Suppressor macrophage treated with lipopolysaccharide for 1 hour (primary cell): ENCODE measurements at places on chromosomes 7 and 10.
A peak's percentile ranks its signal among the peaks of the same experiment; 100 is the strongest.

DNA sequence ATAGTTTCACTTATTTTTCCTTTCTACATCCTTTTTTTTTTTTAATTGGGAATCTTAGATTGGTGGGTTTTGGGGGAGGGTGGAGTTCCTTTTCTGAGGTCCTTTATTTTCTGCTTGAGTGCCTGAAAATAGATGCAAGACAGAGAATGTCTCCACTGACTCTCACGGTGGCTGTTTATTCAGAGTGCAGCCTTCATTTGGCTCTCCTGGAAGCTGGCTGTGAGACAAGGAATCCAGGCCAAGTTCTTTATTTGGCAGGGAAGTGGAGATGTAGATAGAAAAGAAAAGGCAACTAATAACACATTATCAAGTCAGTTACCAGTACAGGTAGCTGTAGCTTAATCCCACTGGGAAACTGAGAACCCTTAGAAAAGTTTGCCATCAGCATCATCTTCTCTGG lies 118.6 kb downstream of the CNTNAP2 start:
- DNase-seq: no peak

DNA sequence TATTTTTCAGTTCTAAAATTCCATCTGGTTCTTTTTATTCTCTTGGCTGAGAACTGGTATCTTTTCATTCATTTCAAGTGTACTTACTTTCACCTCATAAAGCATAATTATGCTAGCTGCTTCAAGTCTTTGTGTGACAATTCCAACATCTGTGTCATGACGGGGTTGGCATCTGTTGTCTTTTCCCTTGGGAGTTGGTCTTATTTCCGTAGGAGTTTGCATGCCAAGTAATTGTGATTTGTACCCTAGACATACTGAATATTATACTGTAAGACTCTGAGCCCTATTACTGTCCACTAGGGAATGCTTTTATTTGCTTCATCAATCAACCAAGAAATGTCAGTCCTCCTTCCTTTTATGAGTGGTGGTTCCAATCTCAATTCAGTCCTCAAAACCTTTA lies 24.6 kb upstream of the HUS1 start:
- no peak for DNase-seq

DNA sequence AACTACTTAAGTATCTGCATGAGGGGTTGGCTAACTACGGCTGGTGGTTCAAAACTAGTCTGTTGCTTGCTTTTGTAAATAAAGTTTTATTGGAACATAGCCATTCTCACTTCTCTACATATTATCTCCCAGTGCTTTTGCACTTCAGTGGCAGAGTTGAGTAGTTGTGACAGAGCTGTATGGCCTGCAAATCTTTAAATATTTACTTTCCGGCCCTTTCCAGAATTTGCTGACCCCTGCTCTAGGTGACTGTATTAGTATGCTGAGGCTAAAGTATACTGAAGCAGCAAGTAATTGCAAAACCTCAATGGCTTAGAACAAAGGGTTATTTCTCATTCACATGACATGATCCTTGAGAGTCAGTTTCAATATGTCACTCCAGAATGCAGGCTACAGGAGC lies 78.3 kb downstream of the OTUD1 start:
- DNase-seq: peak; percentile 34

DNA sequence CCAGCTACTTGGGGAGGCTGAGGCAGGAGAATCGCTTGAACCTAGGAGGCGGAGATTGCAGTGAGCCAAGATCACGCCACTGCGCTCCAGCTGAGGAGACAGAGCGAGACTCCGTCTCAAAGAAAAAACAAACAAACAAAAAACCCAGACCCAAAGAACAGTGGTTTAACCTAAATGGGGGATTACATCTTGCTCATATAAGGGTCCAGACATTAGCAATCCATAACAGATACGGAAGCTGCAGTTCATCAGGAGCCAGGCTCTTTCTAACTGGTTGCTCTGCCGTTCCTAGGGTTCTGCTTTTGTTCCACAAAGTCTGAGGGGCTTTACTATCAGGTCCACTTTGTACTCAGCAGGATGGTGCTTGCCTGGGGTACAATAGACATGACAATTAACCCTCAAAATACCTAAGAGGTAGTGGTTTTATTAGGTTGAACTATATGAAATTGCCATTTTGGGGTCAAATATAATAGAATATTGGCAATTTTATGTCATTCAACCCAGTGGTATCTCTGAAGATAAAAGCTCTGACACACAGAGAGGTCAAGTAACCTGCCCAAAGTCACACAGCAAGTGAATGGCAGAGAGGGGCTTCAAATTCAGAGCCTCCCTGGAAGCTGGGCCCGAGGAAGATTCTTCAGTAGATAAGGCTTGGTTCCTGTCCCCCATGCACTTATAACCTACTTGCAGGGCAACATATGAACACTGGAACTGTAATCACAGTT lies 21.3 kb downstream of the NYAP1 start:
- DNase-seq: no peak

GRCh38 chr7:77538281-77539212 lies 1.5 kb downstream of the PTPN12 start:
- peak; percentile 94 for DNase-seq

DNA sequence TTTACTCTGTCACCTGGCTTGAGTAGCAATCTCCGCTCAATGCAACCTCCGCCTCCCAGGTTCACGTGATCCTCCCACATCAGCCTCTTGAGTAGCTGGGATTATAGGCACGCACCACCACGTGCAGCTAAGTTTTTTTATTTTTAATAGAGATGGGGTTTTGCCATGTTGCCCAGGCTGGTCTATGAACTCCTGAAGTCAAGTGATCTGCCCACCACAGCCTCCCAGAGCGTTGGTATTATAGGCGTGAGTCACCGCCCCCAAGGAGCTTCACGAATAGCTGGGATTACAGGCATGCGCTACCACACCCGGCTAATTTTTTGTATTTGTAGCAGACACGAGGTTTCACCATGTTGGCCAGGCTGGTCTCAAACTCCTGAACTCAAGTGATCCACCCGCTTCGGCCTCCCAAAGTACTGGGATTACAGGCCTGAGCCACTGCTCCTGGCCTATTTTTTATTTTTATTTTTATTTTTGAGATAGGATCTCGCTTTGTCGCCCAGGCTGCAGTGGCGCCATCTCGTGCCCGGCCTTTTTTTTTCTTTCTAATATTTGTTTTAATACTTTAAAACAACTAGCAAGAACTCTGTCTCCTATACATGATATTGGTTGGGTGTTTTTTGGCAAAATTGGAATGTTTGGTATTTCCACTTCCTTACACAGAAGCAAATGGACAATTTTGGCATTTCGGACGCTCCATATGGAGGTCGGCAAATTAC lies 1.1 kb downstream of the EFCAB10 start:
- DNase-seq: no peak

- DNase-seq: no peak
Measured at GRCh38 chr7:48067475-48067874, 21.6 kb upstream of the UPP1 start.

DNA sequence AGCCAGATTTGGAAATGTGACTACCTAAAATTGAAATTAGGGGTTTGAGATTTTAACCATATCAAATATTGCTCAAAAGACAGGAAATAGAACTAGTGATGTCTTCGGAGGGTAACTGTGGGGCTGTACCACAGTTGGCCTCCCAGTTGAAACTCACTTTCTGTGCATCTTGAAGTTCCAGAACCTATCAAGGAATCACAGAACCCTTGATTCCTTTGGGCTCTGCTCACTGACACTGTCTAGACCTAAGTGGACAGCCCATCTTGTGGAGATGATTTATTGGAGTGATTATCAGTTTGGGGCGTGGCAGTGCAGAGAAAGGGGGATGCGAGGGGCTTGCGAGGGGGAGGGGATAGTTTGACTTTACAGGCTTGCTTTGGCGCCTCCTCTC lies 134.2 kb upstream of the GJD4 start:
- no peak for DNase-seq

GRCh38 chr10:132520177-132520811 lies 17.3 kb upstream of the INPP5A start:
- no peak for DNase-seq

- DNase-seq: no peak
Measured at GRCh38 chr7:21364801-21365271, 63.0 kb upstream of the SP4 start.

GRCh38 chr10:130652544-130652943 lies 516.4 kb downstream of the GLRX3 start:
- peak; percentile 75 for DNase-seq

- DNase-seq: no peak
Measured at GRCh38 chr10:100830728-100831111, 82.0 kb upstream of the SLF2 start.

DNA sequence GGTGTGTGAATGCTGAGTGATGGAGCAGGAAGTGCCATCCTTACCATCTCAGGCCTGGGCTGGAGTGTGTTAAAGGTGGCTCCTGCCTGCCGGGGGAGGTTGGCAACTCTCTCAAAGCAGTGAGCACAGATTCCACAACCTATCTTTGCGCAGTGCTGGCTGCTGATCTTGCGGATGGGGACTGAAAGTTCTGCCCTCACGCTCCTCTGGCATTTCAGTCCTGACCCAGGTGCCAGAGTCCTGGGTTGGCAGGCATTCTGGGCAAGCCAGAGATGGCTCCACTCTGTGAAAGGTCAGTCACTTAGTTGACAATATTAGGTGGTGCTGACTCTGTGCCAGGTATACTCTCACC lies 315.5 kb downstream of the RPS24 start:
- no peak for DNase-seq

DNA sequence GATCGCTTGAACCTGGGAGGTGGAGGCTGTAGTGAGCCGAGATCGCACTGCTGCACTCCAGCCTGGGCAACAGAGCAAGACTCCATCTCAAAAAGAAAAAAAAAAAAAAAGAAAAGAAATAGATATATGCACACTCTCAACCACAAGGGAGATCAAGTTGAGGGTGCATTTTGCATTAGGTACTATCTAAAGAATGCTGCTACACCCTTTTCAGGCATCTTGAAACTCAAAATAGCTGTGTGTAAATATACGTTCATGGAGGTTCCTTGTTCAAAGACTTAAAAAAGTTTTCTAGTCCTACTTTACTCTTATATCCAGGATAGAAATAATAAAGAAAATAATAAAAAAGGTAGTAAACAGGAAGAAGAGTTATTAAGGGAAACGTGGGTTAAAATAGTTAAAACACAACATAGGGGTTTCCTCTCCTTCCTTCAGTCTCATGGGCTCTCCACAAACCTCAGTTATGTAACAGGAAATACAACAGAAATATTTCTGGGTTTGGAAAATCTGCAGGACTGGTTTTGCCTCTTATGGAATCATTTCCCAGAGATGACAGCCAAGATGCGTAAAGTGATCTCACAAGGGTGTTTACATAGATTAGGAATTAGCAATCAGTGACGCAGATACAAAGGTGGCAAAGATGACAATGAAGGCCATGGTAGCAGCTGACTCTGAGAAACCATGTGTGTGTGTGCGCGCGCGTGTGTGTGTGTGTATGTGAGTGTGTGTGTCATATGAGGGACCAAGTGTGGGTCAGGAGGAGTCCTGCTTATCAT lies 15.1 kb downstream of the STEAP4 start:
- DNase-seq: peak; percentile 9

DNA sequence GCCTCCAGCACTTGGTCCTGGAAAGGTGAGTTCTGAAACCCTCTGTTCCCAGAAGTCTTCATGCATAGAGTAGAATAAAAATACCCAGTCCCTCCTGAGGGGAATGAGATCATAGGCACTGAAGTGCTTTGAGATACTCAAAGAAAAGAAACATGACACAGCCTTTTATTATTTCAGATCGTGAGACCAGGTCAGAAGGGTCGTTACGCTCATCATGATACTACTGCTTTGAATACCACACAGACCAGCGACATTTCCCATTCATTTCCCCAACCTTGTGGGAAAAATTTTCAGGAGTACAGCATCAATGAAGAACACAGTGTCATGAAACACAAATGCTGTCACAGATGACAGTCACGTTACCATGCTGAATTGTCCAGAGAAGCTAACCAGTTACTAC lies 15.0 kb downstream of the CLRN3 start:
- peak; percentile 29 for DNase-seq

- peak; percentile 69 for DNase-seq
Measured at GRCh38 chr10:132329565-132330485, 2.2 kb upstream of the LRRC27 start.

DNA sequence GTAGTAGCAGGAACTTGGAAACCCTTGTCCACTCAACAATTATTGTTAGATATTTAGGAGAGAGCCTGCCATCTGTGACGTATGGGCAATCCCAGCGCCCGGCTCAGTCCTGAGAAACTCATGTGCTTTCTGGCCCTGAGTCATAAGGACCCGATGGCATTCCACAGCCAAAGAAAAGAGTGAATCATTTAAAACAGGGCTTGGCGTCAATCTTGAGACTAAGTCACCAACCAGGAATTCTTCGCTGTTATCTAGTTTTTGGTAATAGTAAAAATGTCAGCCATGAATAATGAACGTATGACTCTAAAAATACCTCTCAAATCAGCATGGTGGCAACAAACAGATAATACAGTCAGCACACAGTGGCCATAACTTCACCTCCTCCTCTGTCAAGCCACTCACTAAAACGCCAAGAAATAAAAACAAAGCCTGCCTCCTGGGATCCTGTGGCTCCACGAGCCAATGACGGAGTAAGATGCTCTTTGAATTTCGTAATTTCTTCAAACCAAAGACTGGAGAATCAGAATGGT lies 140.8 kb downstream of the ADAM12 start:
- DNase-seq: peak; percentile 4

- DNase-seq: no peak
Measured at GRCh38 chr7:16069998-16070397, 351.3 kb downstream of the CRPPA start.
